ENCODE measurements at places on chromosomes 2 and 18. TPM values are rescaled to one million over a fixed set of nuclear protein-coding genes. Genes with fewer than 3 reads are reported as not detected.

Gene SMCHD1
- 7.1 TPM for polyA plus RNA-seq

Gene YWHAQ
- polyA plus RNA-seq = 128 TPM

Gene VSNL1
- polyA plus RNA-seq = 36.8 TPM

Gene TLX2
- polyA plus RNA-seq = 0.05 TPM

Gene EFHD1
- 14.7 TPM for polyA plus RNA-seq

Gene MC4R
- not detected for polyA plus RNA-seq

Gene MROH2A
- polyA plus RNA-seq = not detected

Gene ANO7
- 1.1 TPM for polyA plus RNA-seq

Gene TAF4B
- 0.81 TPM for polyA plus RNA-seq
